ENCODE measurements at places on chromosomes 7 and 10. TPM values are rescaled to one million over a fixed set of nuclear protein-coding genes. Genes with fewer than 3 reads are reported as not detected.

DNA sequence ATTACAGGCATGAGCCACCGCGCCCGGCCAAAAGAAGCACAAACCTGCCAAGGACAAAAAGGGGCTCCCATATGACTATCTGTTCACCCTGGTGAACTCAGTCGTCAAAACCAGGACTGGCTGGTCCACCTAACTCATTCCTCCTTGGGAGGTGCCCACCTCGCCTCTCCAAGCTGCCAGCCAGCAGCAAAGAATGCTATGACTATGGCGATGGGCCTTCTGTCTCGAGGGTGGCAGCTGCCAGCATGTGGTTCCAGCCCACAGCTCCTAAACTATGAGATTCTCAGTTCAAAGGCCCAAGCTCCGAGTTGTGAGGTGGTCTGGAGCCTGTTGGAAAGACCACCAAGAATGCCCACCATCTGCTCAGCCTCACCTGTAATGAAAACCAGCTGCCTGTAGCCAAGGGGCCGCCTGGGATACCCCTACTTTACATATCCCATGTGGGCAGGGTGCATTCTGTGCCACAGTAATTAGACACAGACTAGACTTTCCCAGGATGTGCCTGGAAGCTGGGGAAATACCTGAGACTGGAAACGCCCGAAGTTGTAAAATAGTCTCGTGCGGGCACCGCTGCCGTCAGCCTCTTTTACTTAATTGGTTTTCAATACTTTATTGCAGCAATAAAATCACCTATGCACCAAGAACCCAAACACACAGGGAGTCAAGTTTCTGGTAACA lies 71.1 kb downstream of the ZRANB1 start:
- H3K27ac ChIP-seq = no peak overlapping the region
- H3K4me3 ChIP-seq = no peak overlapping the region
- H3K4me1 ChIP-seq = peaks cover 25% of the 10 kb centered on the region
- H3K27me3 ChIP-seq = no peaks in the 10 kb centered on the region
- DNase-seq = no peak
- no peaks in the 10 kb centered on the region for H3K36me3 ChIP-seq

The GPER1 gene
- 10.6 TPM for total RNA-seq

GRCh38 chr10:14163377-14164086 lies 167.2 kb downstream of the FRMD4A start:
- no peak for DNase-seq
- no peaks in the 10 kb centered on the region for H3K27me3 ChIP-seq
- H3K27ac ChIP-seq = no peak overlapping the region

DNA sequence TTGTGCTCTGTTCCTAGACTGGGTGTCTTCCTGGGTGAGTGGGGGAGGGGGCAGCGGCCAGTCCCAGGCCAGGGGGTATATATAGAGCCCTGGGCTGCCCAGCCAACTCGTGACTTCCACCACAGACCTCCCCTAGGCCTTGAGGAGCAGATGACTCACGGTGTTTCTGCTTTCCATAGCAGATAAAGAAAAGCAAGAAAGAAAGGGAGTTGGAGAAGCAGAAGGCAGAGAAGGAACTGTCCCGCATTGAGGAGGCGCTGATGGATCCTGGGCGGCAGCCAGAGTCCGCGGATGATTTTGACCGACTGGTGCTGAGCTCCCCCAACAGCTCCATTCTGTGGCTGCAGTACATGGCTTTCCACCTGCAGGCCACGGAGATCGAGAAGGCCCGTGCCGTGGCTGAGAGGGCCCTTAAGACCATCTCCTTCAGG lies 10.1 kb downstream of the CALHM2 start:
- peak overlapping the region; percentile 91 for H3K27ac ChIP-seq
- H3K4me3 ChIP-seq = no peak overlapping the region
- no peaks in the 10 kb centered on the region for H3K36me3 ChIP-seq
- DNase-seq = peak; percentile 85

- no peaks in the 10 kb centered on the region for H3K27me3 ChIP-seq
These were observed 101.2 kb downstream of the DOCK1 start for GRCh38 chr10:127006453-127006852.

DNA sequence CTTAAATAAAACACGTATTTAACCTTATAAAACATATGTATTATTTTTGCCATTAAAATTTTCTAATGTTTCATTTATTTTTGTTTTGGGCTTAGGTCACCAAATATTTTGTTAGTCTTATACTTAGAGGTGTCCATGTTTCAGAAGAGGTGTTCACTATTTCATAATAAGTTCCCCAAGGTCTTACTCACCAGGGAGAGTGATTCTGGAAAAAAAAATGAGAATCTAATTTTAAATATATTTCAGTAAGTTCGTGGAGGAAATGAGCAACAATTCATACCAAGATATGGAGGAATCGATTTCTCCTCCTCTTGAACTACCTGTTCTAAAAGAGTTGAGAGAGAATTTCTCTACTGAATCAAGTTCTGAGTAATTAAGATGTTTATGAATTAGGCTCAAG lies 271.6 kb upstream of the SLC26A5 start:
- no peak overlapping the region for H3K4me3 ChIP-seq
- no peaks in the 10 kb centered on the region for H3K27me3 ChIP-seq
- H3K36me3 ChIP-seq = no peaks in the 10 kb centered on the region

The CRHR2 gene
- total RNA-seq = not detected

The CALD1 gene
- 1,046 TPM for total RNA-seq

GRCh38 chr10:119521443-119522204 lies 20.9 kb downstream of the RGS10 start:
- no peak overlapping the region for H3K27ac ChIP-seq
- no peak for DNase-seq
- no peaks in the 10 kb centered on the region for H3K36me3 ChIP-seq
- H3K4me1 ChIP-seq = no peaks in the 10 kb centered on the region

GRCh38 chr7:66007232-66007631 lies 25.2 kb upstream of the GUSB start:
- H3K27me3 ChIP-seq = no peaks in the 10 kb centered on the region
- H3K4me3 ChIP-seq = no peak overlapping the region
- H3K4me1 ChIP-seq = no peaks in the 10 kb centered on the region
- H3K36me3 ChIP-seq = no peaks in the 10 kb centered on the region

DNA sequence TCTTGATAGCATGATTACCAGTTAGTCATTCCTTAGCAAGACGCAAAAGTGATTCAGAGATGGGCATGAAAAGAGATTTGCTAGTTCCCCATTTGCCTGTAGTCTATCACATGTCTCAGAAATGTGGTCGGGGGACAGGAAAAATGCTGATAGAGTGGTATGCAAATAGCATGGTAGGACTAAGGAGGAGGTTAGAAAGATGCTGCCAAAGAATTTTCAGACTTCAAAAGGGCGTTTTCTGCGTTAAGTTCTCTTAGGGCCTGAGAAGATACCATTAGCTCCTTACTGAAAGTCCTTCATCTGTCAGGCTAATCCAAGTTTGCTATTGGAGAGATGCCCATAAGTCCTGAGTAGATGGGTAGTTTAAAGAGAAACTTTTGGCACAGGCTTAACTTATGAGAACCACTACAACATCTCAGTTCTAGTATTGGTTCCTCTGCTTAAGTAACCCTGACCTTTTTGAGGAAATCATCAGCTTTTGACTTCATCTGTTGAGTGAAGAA lies 2.7 kb downstream of the CALD1 start:
- peak overlapping the region; percentile 63 for H3K4me3 ChIP-seq
- H3K4me1 ChIP-seq = peaks cover 5% of the 10 kb centered on the region
- H3K27ac ChIP-seq = peak overlapping the region; percentile 96
- no peaks in the 10 kb centered on the region for H3K27me3 ChIP-seq

- H3K27ac ChIP-seq = no peak overlapping the region
- H3K27me3 ChIP-seq = no peaks in the 10 kb centered on the region
- no peak for DNase-seq
- H3K4me3 ChIP-seq = no peak overlapping the region
- H3K4me1 ChIP-seq = no peaks in the 10 kb centered on the region
- no peaks in the 10 kb centered on the region for H3K36me3 ChIP-seq
These were observed 42.6 kb downstream of the TMEM270 start for GRCh38 chr7:73903321-73904218.

GRCh38 chr10:120477743-120478141 lies 20.7 kb downstream of the PLPP4 start:
- no peak overlapping the region for H3K27ac ChIP-seq
- H3K4me3 ChIP-seq = no peak overlapping the region
- DNase-seq = no peak
- H3K27me3 ChIP-seq = no peaks in the 10 kb centered on the region

The AFAP1L2 gene
- total RNA-seq = 59.3 TPM

- no peak for DNase-seq
- H3K27me3 ChIP-seq = no peaks in the 10 kb centered on the region
- H3K4me1 ChIP-seq = no peaks in the 10 kb centered on the region
- no peak overlapping the region for H3K4me3 ChIP-seq
These were observed 1.4 kb upstream of the RTKN2 start for GRCh38 chr10:62270020-62270419.

The CCDC3 gene
- 12.4 TPM for total RNA-seq

Measured in uterus (tissue), 4 donors.